Kidney epithelial cell (primary cell): ENCODE measurements at places on chromosomes 12 and 14. TPM values are rescaled to one million over a fixed set of nuclear protein-coding genes. Genes with fewer than 3 reads are reported as not detected.

TAS2R10 gene
- 0.34 and 0.46 TPM in 2 replicates for total RNA-seq

DNA sequence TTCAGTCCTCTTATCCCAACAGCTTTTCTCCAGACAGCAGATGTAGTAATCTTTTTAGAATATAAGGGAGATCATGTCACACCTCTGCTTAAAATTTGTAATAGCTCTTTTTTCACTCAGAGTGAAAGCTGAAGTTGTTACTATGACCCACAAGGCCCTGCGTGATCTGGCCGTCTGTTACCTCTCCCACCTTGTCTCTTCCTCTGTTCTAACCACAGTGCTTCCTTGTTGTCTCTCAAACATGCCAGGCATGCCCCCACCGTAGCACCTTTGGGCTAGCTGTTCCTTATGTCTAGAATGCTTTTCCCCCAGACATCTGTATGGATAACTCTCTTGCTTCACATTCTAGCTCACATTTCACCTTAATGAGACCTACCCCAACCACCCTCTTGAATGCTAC is 6.5 kb downstream of the NECAP1 start:
- no peak for DNase-seq

GRCh38 chr12:108461058-108461660 is 53.9 kb upstream of the FICD start:
- no peak for DNase-seq

SIX4 gene
- 11.1 and 11.7 TPM in 2 replicates for total RNA-seq

DNA sequence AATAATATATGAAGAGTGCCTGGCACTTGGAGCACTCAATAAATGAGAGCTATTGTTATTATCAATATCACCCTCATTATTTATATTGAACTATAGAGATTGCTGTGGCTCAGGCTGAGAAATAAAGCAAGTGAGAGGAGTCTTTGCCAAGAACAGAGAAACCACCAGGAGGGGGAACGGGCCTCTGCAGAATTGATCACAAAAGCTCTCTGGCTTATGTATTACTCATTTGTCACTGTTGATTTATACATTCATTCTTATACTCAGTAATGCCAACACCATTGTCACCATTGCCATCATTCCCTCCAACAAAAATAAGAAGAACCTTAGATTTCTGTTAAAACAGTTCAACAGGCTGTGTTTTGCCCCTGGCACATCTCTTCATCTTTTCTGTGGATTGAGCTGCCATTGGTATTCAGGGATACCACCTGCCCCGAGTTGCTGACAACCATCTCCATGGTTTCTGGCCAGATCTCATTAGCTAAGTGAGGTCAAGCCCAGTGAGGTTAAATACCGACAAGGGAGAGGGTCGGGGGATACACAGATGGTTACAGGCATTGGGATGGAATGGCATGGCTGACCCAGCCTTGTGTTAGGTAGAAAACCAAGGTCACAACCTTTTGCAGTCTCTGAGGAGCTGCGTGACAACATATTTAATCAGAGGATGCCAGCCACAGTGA is 21.8 kb upstream of the PCNX1 start:
- no peak for DNase-seq

DNA sequence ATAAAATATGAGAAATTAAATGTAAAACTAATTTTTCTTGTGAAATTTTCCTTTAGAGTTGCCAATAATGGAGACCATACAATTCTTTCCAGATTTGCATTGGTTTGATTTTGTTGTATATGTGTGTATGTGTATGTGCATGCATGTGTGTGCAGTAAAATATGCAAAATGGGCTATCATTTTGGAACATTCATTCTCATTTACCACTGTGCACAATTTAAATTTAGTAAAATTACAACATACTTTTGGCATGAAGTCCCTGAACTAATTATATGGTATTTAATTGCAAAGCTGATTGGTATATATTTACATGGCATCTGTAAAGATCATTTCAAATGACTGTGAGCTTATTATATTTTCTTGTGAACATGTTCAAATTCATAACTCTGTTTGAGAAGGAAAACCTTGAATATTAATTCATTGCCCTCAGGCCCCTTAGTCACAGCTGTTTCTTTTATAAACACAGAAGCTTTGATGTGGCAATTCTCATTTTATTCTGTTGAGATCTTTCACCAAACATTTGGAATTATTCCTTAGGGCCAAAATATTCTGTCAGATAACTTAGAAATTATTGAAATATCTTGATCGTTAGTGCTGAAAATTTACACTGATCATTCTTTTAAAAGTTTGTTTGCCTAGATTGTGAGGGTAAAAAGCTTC is 17.6 kb downstream of the KERA start:
- DNase-seq, result no peak

SLC24A4 gene
- not detected in 2 replicates for total RNA-seq

PSMB5 gene
- total RNA-seq, result 199 and 244 TPM in 2 replicates

GRCh38 chr12:4562034-4562657 is at the start of gene DYRK4:
Gene DYRK4, plus strand, starts transcription at chr12:4562208. Its CDS starts 38 bp downstream, at chr12:4562246.
- DNase-seq, result peak; percentile 28

RASSF9 gene
- total RNA-seq, result 2.2 and 2.5 TPM in 2 replicates

DNA sequence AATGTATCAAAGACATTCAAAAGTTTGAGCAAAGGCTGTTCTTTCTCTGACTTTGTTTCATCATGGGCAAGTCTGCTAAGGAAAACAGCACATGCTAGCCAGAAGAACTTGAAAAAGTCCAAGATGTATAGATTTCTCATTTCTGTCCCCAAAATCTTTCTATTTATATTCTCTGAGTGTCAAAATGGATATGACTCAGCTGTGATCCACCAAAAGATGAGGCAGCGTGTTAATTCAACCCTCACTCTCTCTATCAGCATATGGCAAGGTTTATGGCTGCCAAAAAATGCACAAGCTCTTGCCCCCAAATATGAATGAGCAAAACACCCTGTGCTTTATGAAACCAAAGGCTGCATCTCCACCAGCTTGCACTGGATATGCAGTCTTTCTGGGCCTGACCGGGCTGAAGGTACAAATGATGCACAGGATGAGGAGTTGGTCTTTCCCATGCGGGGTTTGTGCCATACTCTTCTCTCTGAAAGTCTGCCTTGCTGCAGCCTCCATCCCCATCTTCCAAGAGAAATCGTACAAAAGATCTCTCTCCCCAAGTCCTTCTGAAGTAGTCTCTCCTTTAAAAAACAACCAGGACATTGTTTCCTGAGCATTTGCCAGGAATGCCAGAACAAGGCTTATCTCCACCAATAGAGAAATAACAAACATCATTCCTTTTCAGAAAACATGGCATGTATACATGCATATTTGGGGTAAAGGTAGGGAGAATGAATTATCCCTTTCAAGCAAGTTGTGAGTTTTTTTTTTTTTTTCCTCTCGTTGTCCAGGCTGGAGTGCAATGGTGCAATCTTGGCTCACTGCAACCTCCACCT is 203.4 kb downstream of the TMX1 start:
- no peak for DNase-seq

- no peak for DNase-seq
These were observed 144.8 kb downstream of the ASCL1 start for GRCh38 chr12:103102225-103102744.

DNA sequence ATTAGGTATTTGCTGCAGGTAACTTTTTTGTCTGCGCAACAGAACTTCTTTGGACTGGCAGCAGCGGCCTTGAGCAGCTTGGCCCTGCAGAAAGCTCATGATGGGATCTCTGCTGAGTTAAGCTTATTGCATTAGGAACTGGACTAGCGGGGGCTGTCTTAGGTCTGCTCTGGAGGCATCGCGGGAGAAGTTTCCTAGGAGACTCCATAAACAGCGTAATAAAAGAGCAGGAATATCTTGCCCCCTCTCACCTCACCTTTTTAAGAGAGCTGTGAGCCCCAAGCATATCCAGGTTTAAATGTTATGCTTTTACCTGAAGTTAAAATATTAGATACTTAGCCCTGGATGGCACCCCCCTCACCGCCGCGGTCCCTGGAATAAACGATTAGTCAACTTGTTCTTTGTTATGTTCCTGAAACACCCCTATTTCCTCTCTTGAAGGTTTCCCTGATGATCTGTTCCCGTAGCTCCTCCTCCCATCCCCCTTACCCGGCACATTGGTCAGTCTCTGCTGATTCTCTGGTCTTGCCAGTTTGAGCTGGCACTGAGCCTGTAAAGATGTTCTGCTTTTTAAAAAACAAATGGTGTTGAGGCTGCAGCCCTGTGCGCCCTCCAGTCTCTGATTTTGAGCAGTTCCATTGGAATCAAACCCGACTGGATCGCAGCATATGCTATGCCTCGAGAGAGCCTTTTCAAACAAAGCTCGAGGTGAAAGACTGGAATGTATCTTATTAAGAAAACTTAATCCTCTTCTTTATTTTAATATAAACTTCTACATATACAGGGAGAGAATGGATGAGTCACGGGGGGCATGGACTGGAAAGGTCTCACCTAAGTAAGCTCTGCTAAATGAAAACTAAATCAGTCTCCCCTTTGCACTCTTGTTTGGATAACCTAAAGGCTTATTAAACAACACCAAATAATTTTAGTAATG is 1.9 kb downstream of the MLXIP start:
- no peak for DNase-seq

SIX6 gene
- total RNA-seq, result not detected in 2 replicates

GRCh38 chr12:125220404-125221273 is 155.4 kb downstream of the AACS start:
- no peak for DNase-seq

DNA sequence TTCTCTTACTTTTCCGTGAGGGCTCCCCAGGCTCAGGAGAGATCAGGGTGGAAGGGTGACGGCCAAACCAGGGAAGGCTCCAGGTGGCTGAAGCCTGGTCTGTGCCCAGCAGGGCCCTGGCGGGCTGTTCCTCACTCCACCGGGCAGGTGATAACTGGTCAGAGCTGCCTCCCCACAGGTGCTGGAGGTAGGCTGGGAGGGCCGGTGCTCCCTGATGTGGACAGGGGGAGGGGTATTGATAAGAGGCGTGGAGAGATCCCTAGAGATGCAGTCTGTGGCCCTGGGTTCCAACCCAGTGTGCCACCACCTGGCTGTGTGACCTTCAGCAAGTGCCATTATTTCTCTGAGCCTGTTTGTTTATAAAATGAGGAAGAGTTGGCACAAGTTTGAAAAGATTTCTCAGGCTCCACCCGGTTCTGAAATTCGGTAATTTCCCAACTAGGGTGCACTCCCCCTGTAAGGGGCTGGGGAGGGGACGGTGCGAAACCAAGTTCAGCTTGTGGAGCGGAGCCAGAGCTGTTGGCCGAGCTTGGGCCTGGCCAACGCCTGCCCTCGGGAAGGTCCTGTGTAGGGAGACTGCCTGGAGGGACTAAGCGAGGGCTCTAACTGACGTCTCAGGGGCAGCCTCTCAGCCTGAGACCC is 1.0 kb upstream of the NR4A1 start:
- no peak for DNase-seq

GPR84 gene
- total RNA-seq, result not detected in 2 replicates

DNAJC22 gene
- 1.2 and 1.6 TPM in 2 replicates for total RNA-seq

TAS2R9 gene
- total RNA-seq, result not detected in 2 replicates

- DNase-seq, result no peak
These were observed 52.8 kb downstream of the STXBP6 start for GRCh38 chr14:24996930-24997725.
